ENCODE measurements at places on chromosomes 4 and X. TPM values are rescaled to one million over a fixed set of nuclear protein-coding genes. Genes with fewer than 3 reads are reported as not detected.

Gene TAF9B
- total RNA-seq: 21.4 TPM

Gene AMTN
- not detected for total RNA-seq

Gene HTRA3
- total RNA-seq: 17.5 TPM

Gene DDX60
- total RNA-seq: 4.7 TPM

Gene METAP1
- total RNA-seq: 21.8 TPM

Gene RNF4
- 29.0 TPM for total RNA-seq

Gene MTHFD2L
- total RNA-seq: 13.2 TPM

Gene SLITRK4
- 0.33 TPM for total RNA-seq

Gene GRID2
- total RNA-seq: not detected

Gene PABPC1L2A
- not detected for total RNA-seq

Gene TSPAN5
- 1.8 TPM for total RNA-seq

Gene POLA1
- 9.9 TPM for total RNA-seq

Gene LNX1
- 17.1 TPM for total RNA-seq

Gene RNF128
- 20.4 TPM for total RNA-seq

Gene DDIT4L
- total RNA-seq: 1.0 TPM

Gene HSD17B10
- total RNA-seq: 40.5 TPM

Gene XAGE5
- not detected for total RNA-seq
